AG04450 (cell line): ENCODE measurements at places on chromosomes 13 and 19. TPM values are rescaled to one million over a fixed set of nuclear protein-coding genes. Genes with fewer than 3 reads are reported as not detected.

LILRB1 gene
- polyA plus RNA-seq, result not detected in 2 replicates

- no peak for DNase-seq
These were observed 170.0 kb upstream of the SLC10A2 start for GRCh38 chr13:103236213-103236612.

GRCh38 chr13:45362939-45363338, 22.0 kb upstream of the TPT1 start:
- DNase-seq, result no peak

ZIC5 gene
- not detected in 2 replicates for polyA plus RNA-seq

SIGLECL1 gene
- not detected in 2 replicates for polyA plus RNA-seq

TEAD2 gene
- polyA plus RNA-seq, result 32.8 and 41.7 TPM in 2 replicates

DNA sequence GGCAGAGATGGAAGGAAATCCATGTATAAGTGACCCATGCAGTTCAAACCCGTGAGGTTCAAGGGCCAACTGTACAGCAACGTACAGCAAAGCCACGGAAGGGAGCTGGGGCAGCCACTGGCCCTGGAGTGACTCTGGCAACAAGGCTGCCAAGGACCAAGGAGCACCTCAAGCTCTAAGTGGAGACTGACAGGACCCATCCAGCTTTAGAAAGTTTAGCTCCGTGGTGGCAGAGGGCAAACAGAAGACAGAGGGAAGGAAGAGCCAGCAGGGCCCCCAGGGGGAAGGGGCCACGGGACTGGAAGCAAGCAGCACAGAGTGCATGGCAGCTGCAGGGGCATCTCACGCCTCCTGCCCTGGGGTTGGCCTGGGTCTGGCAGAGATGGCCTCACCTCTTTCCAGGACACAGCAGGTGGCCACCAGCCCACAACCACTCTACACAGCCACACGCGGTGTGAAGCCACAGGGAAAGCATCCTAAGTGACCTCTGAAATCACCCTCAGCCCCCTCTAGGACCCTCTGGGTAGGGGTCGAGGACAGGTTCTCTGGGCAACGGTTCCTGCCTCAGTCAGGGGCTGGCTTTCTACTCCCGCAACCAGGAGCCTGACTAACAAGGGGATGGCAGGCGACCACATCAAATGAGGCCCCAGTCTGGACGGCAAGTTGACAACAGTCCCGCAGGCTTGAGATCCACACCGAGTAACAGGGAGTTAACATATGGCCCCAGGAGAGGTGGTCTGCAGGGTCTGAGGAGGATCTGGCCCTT, 3.8 kb downstream of the MIER2 start:
- no peak for DNase-seq

RFXAP gene
- polyA plus RNA-seq, result 3.0 and 4.0 TPM in 2 replicates

DNA sequence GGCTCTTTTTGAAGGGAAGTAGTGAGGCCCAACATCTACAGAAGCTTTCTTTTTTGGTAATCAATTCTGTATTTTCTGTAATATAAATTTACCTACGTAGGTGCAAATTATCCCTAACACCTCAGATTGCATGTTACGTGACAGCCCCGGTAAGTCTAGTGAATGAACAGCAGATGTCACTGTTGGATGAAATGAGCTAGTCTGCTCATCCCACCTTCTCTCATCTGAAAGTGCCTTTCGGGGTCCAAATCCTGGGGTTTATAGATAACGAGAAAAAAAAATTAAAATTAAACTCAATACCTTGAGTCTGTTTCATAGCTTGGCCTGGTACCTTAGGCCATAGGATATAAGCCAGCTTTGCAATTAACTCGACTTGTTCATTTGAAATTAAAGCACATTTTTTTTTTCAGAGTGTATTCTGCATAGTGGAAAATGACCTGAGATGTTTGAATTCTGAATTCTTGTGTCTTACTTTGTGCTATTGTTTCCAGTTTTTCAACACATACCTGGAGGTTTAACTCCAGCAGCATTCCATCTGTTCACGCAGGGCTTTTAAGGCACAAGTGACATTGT, 548.2 kb downstream of the GPC5 start:
- no peak for DNase-seq

DNA sequence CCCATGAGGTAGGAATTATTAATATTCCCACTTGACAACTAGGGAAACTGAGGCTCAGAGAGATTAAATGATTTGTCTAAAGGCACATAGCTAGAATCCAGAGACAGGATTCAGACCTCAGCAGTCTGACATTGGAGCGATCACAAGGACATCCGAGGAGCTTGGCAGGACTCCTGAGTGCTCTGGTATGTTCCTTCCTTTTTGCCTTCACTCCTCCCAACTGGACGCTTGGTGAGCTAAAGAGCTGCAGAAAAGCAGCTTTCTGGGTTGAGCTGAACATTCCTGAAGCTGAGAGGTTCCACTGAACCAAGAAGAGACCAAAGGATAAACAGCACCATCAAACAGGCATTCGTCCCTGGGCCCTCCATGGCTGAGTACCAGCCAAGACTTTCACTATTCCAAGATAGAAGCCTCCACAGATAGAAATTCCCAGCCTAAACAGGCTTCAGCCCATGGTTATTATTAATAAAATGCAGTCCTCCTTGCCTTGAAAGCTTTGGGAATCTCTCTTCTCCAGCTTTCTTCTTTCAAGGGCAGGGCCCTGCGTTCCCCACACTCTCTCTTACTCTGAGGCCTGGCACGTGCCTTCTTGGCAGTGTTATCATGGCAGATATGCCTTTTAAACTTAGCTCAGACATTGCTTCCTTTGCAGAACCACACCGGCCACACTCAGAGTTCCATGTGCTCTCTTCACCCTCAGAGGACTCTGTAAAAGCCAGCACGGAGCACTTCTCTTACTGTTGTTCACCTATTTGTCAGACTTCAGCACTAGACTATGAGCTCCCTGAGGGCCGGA, 97.1 kb downstream of the CYSLTR2 start:
- DNase-seq, result no peak

- DNase-seq, result no peak
These were observed 75.5 kb upstream of the ADGRE5 start for GRCh38 chr19:14305706-14306105.

DNA sequence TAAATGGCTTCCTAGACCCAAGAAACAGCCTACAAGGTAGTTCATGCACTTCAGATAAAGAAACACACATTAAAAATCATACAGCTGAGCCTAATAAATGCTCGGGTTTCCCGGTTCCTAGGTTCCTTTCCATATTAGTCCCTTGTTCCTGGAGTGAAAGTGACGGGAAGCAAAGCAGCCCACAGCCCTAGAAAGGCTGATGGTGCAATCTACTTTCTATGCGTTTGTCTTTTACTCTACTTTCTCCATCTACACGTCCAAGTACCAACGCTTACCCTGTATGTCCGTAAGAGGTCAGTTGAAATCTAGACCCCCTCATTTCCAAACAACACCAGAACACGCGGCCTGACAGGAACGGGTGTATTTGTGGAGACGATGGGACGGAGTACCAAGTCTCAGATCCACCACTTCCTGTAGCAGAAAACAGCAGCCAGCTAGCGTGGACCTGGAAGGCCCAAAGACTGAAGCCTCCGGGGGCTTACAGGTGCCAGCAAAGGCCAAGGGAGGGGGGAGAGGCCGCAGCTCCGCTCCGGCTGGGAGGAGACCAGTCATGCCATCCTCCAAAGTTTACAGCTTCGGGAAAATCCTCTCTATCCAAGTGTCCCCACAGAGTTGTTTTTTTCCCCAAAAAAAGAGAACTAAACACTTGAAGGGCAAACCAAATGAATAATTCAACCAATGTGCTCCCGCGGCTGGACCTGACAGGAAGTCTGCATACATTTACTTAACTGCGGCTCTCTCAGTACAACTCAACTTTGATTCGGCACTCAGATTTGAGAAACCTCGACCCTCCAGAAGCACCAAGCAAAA, 34.1 kb downstream of the STK24 start:
- DNase-seq, result no peak

IGSF23 gene
- 0.27 and 0.37 TPM in 2 replicates for polyA plus RNA-seq

DNA sequence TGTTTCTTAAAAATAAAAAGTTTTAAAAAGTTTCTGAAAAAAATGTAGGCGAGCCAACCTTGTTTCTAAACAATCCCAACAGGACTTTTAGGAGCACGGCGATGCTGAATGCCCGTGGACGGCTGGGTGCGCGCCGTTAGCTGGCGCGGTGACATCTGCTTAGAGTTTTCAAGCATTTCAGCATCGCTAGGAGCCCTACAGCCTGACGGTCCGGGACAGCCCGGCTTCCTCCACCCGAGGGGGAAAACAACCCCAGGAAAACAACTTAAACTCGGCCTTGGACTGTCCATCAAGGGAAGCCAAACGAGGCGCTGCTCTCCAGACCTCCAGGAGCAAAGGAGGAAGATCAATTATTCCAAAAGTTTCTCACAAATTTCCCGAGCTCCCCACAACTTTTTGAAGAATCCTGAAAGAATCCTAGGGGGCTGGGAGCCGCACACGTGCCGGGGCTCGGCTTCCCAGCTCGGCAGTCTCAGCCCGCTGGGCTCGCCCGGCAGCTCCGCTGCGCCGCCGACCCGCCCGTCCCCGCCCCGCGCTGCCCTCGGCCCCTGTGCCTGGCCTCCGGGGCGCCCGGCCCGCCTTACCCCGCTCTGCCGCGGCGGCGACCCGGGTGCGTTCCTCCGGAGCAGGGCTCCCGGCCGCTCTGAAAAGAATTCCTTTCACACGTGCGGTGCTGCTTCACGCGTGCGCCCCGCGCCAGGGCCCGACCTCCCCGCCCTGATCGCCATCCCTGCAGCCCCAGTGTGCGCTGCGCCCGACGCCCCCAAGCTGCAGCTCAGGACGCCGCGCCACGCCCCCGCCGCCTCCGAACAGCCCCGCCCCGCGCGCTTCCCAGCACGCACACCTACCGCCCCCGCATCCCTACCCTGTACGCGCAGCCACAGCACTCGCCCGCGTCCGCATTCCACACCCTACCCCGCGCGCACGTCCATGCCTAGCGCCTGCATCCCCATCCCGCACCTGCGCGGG, at the start of gene GJA3:
GJA3 (minus strand) TSS at position 747 of the 969 bp plus-strand sequence. CDS start 17,764 bp downstream, outside the sequence.
- DNase-seq, result no peak

DNA sequence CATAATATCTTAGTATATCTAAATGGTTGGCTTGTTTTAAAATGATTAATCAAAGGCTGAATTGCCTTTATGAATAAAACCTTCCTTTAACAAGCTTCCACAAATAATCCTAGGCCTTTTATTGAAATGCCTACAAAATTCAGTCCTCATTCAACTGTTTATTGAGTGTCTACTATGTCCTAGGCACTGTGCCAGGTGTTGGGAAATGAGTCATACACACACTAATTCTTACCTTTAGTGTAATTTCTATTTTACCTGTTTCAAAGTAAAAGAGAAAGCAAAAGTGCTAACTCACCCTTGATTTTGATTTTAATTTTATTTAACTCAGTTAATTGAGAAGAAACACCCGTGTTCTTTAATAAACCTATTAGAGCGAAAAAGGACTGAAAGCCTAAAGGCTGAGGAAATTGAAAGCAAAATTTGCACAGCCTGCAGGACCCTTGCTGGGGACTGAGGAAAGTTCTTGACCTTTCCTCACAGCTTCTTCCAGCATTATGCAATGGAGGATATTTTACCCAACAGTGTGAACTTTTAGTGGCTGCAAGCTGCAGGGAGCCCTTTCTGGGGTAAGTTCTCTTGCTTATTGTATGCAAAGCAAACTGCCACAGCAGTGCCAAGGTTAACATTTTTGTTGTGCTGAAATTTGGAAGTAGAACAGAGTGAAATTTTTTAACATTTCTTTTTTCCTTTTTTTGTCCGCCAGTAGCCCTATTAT, 83.1 kb downstream of the B3GLCT start:
- DNase-seq, result no peak

PRR19 gene
- 0.40 and 0.92 TPM in 2 replicates for polyA plus RNA-seq

DNA sequence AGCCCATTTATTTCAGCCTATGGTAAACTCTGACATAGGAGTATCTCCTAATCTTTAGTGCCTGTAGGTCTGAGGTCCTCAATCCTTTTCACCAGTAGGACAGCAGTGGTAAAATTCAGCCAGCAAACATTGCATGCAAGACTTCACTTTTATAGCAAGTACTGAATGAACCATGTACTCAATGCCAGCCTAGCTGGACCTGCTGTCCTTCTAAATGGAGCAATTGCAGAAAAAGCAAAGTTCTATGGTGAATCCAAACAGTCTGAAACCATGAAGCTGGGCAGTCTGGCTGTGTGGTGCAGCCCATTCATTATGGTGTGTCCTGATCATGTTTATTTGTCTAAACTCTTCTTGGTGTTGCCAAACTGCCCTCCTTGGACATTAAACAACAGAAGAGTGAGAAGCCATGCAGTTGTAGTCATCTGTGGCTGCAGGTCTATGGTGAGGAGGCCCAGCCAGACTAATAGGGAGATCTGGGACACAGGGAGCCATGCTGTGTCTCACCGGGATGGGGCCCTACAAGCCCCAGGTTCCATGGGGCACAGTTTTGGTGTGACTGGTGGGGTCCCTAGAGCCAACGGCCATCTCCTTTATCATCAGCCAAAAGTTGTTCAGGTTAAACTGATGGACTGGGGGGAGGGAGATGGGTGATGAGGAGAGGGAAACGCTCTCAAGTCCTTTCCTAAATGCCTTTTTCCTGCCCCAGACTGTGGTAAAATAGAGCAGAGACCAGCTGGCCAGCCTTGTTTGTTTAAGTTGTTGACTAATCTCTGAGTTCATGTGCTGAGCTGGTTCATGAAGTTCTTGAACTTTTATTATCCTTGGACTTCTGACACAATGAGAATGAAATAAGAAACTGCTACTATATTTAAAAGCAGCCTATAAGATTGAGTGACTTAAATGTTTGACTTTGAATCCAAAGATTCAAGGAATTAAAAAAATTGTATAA, 20.6 kb upstream of the TNFSF11 start:
- peak; percentile 37 for DNase-seq

GRCh38 chr13:68358294-68358705, 1128.2 kb upstream of the PCDH9 start:
- no peak for DNase-seq
